SHP77 (cell line): ENCODE measurements at places on chromosomes 4 and X.

GRCh38 chr4:153521478-153521877 lies 55.3 kb downstream of the TMEM131L start:
- DNase-seq: no peak

- no peak for DNase-seq
Observed at GRCh38 chrX:110381216-110381615, 22.6 kb downstream of the RTL9 start.

DNA sequence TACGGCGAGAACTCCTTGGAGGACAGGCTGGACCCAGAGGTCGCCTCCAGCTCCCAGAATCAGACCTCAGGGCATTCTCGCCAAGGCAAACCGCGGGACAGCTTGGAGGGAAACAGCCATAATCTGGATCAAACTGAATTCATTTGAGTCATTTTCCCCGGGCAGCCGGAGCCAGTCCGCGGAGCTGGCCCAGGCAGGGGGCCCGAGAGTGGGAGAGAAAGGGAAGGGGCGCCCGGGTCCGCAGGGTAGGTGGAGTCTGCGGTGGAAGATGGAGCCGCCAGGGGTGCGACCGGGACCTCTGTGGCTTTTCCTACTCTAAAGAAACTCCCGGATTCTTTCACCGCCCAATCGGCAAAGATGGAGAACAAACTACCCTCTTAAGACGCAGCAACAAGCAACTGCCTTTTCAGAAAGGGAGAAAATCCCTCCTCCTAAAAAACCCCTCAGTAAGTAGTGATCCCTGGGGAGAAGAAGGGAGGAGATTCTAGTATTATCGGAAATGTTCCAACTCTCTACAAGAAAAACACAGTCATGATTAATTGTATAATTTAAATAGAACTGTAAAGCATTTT lies 5.2 kb downstream of the NKX3-2 start:
- no peak for DNase-seq

DNA sequence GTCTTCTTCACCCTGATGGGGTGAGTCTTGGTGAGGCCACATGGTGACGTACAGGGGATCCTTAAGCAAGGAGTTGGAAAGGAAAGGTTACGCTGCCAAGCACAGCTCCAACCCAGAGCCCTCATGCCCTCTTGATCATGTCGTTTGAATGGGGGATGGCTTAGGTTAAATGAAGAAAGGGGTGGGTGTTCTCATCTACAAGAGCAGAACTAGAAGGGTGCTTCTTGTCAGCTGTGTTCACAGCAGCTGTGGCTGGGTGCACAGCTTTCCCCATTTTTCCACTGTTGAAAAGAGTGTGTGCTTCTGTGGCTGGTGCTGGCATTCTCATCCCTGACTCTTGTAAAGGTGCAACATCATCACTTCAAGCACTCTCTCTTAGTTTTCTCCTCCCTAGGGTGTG lies 15.5 kb upstream of the SCRG1 start:
- no peak for DNase-seq

DNA sequence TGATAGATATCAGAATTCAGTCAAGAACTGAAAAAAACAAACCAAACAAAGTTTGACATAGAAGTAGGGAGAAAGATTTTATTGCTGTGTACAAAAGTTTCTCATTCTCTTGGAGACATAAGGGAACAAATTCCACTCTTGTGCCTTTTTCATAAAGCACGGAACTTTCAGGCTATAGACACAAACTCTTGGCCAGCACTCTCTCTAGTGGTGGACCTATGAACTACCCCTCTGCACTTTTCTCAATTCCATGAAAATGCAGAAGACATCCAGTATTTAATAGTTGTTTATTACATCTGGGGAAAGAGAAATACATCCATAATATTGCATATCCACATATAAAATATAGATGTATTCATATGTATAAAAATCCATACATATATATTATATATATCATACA lies 291.6 kb upstream of the HS3ST1 start:
- DNase-seq: no peak

DNA sequence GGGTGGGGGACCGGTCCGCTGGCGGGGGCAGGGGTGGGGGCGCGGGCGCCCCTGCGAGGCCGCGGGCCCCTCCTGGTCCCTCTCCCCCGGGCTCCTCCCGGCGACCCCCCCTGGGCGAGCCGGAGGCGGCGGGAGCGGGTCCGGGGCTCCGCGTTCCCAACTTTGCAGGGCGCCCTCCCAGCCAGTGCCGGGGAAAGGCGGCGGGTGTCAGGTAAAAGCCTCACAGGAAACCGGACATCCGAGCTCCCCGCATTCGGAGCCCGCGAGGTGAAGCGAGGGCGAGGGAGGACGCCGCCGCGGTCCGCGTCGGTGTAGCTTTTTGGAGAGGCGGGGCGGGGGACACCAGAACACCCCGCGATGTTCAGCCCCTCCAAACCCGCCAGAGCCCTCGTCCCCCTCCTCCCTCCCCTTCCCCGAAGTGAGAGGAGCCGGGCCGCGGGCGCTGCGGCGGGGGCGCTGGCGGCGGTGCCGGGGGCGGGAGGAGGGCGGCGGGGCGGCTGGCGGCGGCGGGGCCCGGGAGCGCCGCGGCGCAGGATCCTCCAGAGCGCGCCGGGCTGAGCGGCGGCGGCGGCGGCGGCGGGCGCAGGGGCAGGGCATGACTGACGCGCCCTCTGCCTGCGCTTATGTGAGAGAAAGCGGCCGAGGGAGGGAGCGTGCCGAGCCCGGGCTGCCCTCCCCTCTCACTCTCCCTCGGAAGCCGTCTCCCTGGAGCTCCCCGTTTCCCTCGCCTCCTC lies at the start of gene VEGFC:
Gene VEGFC (minus strand): TSS at position 597 of the 734 bp plus-strand sequence. CDS start 611 bp downstream, outside the sequence.
- DNase-seq: peak; percentile 7

DNA sequence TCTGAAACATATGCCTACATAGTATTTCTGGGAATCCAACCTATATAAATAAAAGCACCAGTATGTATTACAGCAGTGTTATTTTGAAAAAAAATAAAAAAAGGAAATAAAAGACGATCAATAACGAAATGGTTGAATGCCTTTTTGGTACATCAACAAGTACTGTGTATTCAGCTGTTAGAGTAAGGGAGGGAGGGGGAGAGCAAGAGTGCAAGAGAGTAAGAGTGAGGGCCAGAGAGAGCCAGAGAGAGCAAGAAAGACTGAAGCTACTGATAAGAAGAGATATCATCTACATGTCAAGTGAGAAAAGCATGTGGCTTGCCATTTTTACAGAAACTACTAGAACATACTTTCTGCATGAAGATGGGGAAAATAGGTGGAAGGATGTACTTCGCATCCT lies 1.8 kb downstream of the SPIN4 start:
- peak; percentile 19 for DNase-seq

DNA sequence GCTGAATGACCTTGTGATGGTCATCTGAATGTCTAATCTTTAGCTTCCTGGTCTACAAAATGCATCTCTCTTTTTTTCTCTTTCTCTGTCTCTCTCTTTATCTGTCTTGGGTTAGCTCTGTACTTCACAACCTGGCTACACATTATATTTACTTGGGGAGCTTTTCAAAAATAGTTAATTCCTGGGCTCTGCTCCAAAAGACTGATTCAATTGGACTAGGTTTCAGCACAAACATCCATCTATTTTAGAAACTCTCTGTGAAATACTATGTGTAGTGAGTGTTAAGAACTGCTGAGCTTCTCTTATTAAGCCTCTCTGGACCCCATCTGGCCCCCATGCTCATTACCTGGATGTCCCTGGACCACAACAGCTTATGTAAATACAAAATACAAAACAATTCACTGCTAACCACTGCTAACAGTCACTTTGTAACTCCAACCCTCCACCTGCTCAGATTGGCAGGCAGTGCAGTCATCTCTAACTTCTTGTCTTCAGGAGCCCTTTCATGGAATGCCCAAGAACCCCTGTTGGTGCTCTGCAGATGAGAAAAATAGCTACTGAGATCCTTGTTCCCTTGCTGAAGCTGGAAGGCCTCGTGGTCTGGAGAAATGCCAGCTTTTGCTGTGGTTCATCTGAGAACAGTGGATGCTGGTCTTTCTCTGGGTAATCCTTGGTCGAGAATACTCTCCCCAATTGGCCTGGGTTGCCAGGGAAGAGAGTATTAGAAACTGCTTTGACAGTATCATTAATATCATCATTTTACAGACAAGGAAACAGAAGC lies 14.8 kb upstream of the BOD1L1 start:
- no peak for DNase-seq

DNA sequence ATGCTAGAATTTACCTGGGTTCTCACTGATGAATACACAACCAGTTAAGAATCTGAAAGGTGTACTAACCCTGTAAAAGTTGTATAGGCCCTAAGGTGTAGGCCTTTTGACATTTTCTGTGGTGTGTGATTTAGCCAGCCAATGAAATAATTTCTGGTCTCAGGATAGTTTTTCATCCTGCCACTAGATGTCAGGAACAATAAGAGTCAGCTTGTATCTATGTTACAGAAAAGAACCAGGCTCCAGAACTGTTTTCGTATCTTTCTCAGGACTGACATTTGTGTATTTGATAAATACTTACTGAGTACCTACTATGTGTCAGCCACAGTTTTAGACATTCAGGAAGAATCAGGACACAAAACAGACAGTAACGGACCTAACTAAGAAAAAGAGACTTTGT lies 673.6 kb upstream of the TENM3 start:
- no peak for DNase-seq

GRCh38 chr4:109728385-109728784 lies 1.5 kb downstream of the PLA2G12A start:
- DNase-seq: no peak

DNA sequence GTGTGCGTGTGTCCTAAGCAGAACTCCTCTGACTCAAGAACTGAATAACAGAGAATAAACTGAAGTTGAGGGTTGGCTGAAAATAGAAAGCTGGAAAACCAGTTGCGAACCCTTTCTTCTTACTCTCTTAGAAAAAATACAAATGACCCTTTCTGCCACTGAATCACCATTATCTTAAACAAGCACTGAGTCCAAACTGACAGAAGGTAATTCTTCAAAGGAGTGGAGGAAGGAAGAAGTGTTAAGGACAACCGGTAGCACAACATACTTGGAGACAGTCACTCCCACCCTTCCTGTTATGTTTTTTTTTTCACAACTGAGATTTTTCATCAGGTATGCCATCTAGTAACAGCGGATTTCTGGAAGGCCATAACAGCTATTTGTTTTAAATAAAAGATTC lies 38.1 kb downstream of the HELQ start:
- no peak for DNase-seq

- DNase-seq: no peak
Observed at GRCh38 chrX:69539437-69539836, 35.3 kb downstream of the NALF2 start.

GRCh38 chr4:7941111-7941964 lies 1.7 kb upstream of the AFAP1 start:
- no peak for DNase-seq

DNA sequence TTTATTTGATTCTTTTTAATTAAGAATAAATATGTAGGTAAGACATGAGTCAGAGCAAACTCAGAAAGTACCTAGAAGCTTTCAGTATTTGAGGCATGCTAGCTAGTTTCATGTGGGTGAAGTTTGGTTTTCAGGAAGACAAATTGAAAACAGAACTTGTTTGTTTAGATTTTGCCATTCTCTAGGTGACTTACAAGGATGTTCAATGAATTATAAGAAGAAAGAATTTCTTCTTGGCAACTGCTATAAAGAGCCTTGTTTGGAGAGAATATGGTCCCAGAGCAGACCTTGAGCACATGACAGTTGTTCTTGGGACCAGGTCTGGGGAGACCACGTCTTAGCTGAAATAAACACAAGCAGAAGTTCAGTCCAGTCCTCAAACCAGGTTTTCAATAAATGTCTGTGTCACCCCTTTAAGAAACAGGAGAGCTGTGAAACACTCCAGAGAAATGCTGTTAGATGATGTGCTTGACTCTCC lies 38.0 kb upstream of the IL21 start:
- no peak for DNase-seq

DNA sequence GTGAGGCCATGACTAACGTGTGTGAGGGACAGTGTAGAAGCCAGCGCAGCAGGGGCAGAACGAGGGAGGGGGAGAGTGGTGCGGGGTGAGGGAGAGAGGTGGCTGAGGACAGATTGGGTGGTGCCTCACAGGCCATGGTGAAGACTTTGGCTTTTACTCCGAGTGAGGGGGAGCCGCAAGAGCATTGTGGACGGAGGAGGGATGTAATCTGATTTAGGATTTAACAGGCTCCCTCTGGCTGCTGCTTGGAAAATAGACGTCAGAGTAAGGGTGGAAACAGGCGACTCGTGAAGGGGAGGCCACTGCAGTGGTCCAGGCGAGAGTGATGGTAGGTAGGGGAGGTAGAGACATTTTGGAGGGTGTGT lies 13.0 kb downstream of the PPP1R3F start:
- peak; percentile 6 for DNase-seq

GRCh38 chr4:83890816-83891215 lies 354.9 kb downstream of the GPAT3 start:
- DNase-seq: no peak

DNA sequence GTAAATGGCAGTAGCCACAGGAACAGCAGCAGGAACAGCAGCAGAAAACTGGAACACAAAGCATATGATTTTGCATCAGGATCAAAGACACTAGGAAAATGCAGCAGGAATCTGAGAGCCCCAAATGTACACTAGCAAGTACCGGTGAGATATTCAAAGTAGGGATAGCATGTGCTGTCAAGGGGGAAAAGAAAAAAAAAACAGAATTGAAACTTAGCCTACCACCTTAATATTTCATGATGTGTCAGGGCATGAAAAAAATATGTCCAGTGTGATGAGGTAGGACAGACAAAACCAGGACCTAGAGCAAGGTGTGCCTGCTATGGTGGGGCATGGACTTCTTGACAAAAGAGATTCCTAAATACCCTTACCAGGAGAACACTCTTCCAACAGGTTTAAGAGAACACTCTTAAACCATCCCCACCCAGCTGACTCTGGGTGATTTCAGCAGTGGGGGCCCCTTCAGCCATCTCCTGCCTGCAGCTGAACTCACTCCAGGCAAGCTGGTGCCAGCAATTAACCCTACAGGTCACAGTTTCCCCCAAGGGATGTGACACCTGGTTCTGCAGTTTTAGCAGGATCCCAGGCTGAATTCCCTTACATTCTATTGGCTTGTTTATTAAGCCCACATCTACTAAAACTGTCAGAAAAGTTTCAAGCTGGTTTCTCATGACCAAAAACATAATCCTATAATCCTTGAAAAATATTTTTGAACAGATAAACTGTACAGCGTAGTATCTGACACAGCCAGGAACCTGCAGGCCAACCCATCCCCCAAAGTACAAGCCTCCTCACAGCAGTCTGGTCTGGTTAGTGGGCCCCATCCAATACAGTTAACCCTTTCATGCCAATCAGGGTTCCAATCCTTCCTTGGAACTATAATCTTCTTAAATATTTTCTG lies 62.9 kb upstream of the FMR1 start:
- no peak for DNase-seq

- no peak for DNase-seq
Observed at GRCh38 chrX:8237718-8238117, 66.7 kb upstream of the VCX2 start.
